ENCODE measurements at places on chromosomes 2 and 18.
A peak's percentile ranks its signal among the peaks of the same experiment; 100 is the strongest.

GRCh38 chr2:129456691-129457090 is 522.8 kb upstream of the RAB6C start:
- no peak for DNase-seq

DNA sequence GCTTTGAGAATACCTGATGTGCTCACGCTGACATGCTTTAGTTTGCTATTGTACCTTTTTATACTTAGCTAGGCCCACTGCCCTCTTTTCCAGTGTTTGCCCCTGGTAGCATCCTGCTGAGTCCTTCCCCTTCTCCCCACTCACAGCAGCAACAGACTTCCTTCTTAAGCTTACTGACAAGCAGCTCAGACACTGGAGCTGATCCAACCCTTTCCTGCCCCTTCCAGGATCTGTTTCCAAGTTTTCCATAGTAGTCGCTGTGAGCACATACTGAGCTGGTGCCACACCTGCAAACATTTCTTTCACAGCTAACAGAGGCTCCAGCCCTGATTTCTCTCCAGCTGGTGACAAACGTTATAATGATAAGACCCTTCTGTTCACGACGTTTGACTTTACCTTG is 991.4 kb upstream of the CELF4 start:
- DNase-seq: no peak

GRCh38 chr18:70221156-70221914 is 15.8 kb upstream of the RTTN start:
- no peak for DNase-seq

DNA sequence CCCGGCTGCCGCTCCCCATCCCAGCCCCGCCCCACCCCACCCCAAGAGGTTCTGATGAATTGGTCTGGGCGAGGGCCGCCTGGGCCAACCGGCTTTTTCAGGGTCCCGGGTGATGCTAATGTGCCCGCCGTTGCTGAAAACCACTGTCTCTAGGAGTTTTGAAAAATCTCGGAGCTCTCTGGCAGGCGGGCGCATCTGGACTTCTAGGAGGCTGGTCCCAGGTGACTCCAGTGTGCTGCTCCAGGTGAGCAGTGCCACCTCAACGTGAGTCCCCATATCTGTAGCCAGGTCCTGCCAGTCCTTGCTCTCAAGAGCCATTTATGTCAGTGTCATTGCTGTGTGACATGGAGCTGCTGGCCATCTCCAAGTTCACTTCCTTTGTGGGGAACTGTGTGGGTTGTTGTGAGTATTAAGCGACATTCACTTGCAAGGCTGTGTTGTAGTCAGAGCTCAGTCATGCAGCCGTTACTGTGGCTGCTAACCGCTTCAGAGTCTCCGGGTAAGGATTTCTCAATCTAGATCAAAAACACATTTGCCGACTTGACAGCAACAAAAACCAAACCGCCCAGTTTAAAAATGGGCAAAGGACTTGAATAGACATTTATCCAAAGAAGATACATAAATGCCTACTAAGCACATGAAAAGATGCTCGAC is at the start of gene RFX8:
TSS of gene RFX8 (minus strand) at position 382 of the 654 bp plus-strand sequence. CDS start 8,264 bp downstream, outside the sequence.
- peak; percentile 86 for DNase-seq

- no peak for DNase-seq
Observed at GRCh38 chr2:120945832-120946499, 210.3 kb downstream of the GLI2 start.

- peak; percentile 38 for DNase-seq
Observed at GRCh38 chr18:76610933-76611749, 116.1 kb upstream of the ZNF516 start.

DNA sequence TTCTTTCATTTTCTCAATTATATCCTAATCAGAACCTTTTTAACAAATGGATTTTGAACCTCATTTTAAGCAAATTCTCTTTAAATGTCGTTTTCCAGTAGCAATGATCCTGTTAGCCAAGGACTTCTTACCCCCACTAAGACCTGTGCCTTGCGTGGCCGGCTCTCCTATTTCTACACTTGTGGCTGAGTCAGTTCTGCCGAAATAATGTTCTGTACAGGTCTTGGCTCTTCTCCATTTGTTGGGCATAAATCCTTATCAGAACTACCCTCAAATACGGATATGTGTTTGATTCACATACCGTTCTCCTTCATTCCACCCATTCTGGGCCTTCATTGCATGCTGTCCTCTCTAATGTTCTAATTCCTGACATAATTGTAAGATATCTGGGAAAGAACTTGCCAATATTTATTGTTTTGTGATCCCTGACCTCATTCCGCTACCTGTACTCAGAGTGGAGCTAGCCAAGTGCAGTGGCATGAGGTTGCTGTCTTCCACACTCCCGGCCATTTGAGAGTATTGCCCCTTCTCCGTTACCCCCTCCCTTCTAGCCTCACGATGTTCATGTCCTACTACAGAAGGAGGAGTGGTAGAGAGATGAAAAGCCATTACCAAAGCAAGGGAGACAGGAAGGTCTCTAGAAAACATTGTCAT is 78.7 kb downstream of the MYOM1 start:
- no peak for DNase-seq

- DNase-seq: no peak
Observed at GRCh38 chr2:217802876-217803652, 199.7 kb downstream of the TNS1 start.

All from fibroblast of pulmonary artery (primary cell).